ENCODE measurements at places on chromosomes 7 and 10.

- no peak for DNase-seq
Observed at GRCh38 chr10:12628153-12628552, 278.8 kb downstream of the CAMK1D start.

DNA sequence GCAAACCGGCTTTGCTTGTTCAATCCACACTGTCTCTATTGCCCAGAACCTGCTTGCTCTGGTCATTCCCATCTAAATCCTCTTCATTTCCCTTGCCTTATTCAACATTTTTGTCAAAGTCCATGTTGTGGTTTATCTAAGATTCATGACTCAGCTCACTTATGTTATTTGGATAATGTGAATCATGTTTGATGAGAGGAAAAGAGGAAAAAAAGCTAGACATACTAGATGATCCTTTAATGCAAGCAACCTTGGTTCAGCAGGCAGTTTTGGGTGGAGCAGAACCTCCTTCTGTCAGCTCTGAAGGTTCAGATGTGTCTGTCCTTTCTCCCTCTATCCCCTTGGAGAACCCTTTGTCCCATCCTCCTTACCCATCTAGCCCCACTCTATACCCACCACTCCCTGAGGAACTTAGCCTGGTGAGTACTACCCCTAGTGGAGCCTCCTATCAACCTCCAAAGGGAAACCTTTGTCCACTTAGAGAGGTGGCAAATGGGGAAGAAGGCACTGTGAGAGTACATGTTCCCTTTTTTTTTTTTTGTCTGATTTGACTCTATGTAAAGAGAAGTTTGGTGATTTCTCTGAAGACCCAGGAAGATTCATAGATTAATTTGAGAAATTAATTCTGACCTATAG lies 2.1 kb upstream of the SAMD9L start:
- DNase-seq: no peak

DNA sequence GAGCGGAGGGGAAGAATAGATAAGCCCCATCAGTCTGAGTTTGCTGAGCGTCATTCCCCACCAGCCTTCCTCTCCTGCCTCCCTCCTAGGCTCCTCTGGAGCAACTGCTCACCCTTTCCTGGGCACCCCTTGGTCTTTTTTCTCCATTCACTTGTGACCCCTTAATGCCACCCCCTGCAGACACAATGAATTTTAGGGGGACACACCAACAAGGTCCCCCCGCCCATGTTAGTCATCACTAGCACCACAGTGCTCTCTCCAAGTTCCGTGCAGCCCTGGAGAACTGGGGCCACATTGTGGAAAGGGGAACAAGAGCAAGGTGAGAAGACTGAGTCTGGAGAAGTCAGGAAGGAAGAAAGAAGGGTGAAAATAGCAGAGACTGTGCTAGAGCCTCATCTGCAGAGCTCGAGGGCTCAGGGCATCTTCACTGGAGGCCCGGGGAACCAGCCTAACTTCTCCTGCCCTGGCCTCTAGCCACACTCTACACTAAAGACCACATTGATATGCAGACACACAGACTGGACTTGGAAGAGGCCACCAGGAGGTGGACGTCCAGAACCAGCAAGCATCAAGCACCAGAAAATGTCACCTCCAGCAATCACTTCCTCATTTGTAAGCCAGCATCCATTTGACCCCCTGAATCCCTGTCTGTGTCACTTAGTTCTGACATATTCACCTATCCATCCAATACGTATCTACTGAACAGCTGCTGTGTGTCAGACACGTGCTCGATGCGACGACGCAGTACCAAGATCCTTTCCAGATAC lies 17.5 kb downstream of the RGR start:
- DNase-seq: no peak

GRCh38 chr7:140455743-140456142 lies 23.6 kb downstream of the MKRN1 start:
- DNase-seq: no peak

DNA sequence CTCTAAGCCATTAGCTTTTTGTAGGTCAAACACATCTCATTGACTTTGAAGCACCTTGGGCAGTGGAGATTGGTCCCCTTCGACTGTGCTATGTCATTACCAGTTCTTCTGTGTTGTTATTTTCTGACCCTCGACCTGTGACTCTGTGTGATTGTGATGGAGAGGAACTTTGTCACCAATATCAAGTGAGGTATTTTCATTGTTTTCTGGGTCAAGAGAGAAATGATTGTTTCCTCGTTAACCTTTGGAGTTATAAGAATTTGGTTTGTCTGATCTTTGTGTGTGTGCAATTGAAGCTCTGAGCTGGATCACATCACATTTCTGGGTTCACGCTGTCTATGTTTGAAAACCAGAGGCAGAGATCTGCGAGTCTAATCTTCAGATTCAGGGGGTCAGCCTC lies 432.2 kb upstream of the KLF6 start:
- no peak for DNase-seq

DNA sequence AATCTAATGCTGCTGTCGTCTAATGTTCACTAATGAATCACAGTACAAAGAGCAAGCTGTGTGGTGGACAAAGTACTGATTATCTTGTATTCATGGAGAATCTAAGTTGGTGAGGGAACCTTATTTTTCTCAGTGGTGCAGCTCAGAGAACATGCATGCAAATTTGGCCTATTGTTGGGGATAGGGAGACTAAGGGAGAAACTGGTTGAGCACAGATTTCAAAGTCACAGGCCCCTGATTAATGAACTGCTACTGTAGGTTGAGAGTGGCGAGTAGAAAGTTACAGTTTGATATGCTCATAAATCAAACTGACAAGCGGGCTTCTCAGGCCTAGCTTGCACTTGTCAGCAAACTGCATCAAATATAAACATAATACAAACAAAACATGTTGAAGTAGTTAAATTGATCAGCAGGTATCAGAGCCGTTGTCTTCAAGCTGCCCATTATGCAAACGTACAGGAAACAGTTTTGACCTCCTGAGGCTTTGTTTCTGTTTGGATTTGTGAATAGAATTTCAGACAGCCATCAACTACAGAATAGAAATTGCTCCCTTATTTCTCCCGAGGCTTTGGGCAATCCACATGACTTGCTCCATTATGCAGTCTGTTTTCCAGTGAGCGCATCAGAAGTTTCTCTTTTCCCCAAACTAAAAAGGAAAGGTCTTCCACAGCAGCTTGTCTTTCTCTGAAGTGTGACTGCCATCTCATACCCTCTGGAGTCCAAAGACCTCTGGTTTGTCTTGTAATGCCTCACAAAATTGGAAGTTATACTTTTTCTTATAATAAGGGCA lies 215.8 kb downstream of the FOXP2 start:
- no peak for DNase-seq

GRCh38 chr10:71270301-71271220 lies 48.5 kb upstream of the SLC29A3 start:
- DNase-seq: no peak

DNA sequence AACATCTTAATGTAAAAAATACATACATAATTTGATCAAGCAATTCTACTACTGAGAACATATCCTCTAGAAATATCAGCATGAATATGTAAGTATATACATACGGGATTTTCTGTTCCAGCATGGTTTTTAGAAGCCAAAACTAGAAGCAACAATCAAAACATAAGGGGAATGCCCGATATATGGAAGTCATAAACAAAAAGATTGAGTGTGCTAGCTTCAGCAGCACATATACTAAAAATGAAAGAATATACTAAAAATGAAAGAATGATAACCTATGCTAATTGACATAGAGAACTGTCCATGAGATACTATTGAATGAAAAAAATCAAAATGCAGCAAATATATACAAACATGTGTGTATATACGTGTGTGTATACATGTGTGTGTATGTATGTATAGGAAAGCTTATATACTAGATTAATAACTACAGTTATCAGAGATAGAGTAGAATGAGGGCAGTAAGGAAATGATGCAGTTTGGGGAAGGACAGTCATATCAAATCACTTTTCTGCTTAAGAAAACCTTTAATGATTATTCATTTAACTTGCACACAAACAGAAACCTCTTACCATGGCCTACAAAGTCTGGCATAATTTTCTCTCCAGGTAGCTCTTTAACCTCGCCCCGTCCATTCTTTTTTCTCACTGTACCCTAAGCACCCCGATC lies 72.9 kb downstream of the NPY start:
- no peak for DNase-seq

- no peak for DNase-seq
Observed at GRCh38 chr7:105267244-105267643, 121.5 kb downstream of the SRPK2 start.

GRCh38 chr10:93856349-93857145 lies 37.2 kb upstream of the SLC35G1 start:
- DNase-seq: no peak

- no peak for DNase-seq
Observed at GRCh38 chr7:45938626-45939302, 17.7 kb upstream of the IGFBP3 start.

DNA sequence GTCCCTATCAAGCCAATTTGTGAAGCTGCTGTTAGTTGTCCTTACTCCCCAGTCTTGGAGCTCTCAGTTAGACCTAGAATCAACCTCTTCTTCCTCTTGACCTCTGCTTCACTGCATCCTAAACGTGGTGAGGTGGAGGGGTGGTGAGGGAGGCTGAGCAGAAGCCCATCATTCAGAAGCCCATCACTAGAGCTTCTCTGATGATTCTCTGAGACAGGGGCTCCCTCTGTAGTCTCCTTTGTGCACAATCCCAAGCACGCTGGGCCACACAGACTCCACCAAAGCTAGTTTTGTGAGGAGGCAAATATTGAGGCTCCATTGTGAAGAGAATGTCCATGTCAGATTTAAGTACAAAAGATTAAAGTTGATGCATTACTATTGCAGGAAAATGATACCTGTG lies 163.8 kb upstream of the PRSS1 start:
- no peak for DNase-seq

GRCh38 chr7:30734497-30734896 lies 17.4 kb upstream of the INMT start:
- no peak for DNase-seq

DNA sequence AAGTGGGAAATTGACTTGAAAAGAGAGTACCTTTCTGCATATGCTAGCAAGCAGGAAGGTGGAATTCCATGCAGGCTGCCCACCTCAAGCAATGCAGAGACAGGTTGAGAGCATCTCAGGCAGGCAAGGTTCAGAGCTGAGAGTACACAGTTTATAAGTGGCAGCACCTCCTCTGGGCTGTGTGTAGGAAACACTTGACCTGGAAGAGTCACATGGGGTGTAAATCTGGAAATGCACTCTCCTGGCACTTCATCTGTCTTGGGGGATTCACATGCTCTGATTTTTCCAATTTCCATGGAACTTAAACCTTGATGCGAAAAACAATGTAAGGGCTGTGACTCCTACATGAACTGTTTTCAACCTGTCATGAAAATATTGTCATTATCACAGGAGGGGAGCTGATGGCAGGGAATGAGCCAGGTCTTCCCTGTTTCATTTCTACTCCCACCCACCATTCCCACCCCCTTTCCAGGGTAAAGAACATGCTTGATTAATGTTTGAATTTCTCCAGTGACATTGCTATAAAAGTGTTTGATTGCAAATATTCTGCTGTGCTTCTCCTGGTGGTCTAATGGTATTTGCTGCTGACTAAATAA lies 328.3 kb downstream of the BICC1 start:
- DNase-seq: no peak

DNA sequence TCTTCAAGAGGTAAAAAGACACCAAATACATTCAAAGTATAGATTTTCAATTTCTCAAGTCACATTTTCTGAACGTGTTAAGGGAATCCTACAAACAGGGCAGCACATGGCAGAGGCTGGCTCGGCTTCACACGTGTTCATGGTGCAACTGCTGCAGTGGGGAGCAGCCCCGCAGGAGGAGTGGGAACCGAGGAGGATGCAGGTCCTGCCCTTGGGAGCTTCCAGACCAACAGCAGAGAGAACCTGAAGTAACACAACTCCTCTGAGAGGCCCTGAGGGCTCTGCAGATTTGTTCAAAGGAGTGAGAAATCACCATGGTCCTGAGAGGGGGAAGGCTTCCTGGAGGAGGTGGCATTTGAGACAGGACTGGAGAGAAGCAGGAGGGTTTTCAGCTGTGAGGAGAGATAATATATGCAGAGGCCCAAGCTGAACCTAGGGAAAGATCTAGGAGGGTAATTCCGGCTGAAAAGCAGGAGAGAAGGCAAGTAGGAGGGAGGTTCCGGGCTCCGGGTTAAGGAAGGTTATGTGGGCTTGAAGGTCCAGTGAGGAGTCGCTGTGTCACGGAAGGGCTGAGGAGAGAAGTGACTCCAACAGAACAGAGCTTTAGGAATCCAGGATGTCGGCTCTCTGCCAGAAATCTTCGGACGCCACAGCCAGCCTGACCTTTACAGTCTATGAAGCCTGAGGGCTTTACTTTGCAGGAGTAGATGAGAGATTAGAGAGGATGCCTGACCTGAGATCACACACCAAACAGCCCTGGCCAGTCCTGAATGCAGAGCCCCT lies 77.5 kb downstream of the GPR26 start:
- DNase-seq: no peak

DNA sequence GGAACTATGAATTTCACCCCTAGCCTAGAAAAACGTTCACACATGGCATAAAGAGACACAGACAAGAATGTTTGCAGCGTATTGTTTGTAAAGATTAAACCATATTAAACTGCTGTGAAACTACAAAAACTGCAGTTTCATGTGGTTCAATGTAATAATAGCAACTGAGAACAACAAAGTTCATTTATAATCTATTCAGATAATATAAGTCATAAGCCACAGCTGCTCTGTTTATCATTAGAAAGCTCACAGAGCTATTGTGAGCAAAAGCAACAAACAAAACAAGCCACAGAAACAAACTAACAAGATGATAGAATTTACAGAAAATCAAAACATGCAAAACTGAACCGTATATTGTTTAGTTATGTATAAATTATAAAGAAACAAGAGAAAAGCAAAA lies 113.5 kb downstream of the AHR start:
- DNase-seq: no peak

DNA sequence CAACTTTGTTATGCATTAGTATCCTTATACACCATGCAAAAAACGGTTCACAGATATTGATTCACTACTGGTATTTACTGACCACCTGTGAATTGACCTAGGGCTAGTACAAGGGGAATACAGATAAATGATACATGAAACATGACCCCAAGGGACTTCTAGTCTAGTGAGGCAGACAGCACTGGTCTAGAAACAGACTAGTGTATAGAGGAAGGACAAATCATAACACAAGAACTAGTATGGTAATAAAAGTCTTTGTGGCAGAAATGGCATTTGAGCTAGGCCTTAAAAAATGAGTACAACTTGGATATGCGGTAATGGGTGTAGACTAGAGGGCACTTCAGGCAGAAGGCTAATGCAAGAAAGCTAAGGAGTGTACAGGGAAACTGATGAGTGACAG lies 86.6 kb downstream of the SLC25A13 start:
- DNase-seq: no peak

All from hematopoietic multipotent progenitor cell treated with erythropoietin and hydrocortisone succinate and interleukin-3 and kit ligand, for 17 days (in vitro differentiated cells).